ENCODE measurements at places on chromosomes 2 and 18.

DNA sequence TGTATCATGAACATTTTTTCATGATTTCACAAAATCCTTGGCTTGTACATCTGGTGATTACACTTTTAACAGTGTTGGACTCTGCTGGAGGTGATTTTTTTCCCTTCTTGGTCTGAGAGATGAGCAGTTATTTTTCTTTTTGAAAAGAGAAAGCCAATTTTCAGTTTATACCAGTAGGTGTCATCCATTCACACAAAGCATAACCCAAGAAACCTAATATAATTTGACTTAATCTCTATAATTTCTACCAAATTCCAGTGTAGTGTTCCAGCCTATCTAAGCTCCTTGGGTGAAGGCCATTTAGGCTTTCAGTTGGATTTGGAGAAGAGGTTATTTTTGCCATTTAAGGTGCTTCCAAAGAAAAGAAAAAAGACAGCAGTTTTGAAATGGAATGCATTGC lies 7.7 kb upstream of the ICOS start:
- no peak for DNase-seq
- no peak overlapping the region for H3K4me3 ChIP-seq
- H3K4me1 ChIP-seq: peaks cover 20% of the 10 kb centered on the region
- H3K36me3 ChIP-seq: peaks cover 5% of the 10 kb centered on the region
- no peak overlapping the region for H3K27ac ChIP-seq

DNA sequence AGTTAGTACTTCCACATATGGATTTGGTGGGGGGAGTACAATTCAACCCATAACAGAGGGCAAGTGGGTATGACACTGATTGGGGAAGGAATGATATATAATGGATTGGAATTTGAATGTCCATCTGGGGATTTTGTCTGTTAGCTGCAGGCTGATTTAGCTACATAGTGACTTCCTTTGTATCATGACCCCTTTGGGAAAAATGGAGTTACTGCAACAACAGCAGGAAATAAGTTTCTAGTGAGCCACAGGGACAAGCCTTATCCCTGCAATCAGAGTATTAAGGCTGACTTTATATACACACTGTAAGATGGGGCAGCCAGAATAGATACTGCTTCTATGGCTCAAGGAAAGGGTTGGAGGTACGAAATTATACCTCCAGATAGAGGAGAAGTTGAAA lies 404.4 kb upstream of the MEIS1 start:
- H3K4me3 ChIP-seq: no peak overlapping the region
- DNase-seq: no peak
- H3K27ac ChIP-seq: no peak overlapping the region
- H3K4me1 ChIP-seq: no peaks in the 10 kb centered on the region
- no peaks in the 10 kb centered on the region for H3K36me3 ChIP-seq

DNA sequence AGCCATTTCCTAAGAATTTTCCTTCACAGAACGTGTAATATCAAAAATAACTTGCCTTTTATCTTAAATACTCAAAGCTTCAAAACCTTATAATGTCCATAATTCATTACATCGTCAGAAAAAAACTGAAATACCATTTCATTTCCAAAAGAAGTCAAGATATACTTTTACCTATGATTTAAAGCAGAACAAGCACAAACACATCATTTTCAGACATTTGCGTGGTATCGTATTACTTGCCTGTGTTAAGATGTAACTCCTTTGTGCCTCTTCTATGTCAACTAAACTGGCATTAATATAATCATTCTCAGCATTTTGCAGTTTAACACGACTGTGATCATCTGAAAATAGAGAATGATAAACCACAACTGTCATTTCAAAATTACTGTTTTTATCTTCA lies 47.5 kb downstream of the PTPN2 start:
- peaks cover 57% of the 10 kb centered on the region for H3K4me1 ChIP-seq
- H3K4me3 ChIP-seq: no peak overlapping the region
- peaks cover 54% of the 10 kb centered on the region for H3K36me3 ChIP-seq
- no peak for DNase-seq

DNA sequence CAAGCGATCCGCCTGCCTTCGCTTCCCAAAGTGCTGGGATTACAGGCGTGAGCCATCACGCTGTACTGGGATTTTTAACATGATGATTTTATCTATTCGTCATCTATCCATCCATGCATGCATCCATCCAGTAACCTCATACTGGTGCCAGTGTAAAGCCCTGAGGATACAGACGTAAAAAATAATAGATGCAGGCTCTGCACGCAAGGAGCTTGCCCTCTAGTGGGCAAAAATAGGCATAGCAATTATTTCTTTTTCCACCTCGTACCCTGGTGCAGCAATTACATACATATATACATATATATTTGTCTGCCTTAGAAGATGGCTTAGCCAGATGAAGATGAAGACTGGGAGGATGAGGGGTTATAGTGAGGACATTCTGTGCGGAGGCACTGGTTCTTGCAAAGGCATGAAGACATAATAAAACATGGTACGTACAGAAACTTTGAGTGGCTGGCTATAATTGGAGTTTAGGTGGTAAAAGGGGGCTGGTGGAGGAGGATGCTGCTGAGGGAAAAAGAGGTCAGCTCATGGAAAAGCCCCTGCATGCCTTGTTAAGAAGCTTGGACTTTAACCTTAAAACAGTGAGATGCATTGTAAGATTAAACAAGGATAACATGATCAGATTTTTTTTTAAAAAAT lies 19.6 kb upstream of the RPIA start:
- no peak overlapping the region for H3K4me3 ChIP-seq
- H3K4me1 ChIP-seq: peaks cover 4% of the 10 kb centered on the region
- no peak for DNase-seq

All from activated CD4-positive, alpha-beta memory T cell treated with anti-CD3 and anti-CD28 coated beads, Interleukin-2, amount 10 ng/mL, durations not matched to agents 7 days and 5 days (primary cell).